GM12892 (cell line): ENCODE measurements at places on chromosomes 5 and 9.

DNA sequence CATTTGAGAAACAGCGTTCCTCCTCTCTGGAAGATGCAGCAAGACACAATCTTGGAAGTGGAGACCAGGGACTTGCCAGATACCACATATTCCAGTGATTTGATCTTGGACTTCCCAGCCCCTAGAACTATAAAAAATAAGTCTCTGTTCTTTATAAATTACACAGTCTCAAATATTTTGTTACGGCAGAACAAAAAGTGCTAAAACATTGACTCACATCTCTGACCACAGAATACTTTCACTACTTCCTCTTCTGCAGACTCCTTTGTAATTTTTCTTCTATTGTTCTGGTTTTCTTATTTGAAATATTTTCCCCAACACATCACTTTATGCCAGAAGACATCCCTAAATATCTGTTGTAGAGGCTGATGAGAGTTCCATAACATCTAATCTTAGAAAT, 706.1 kb upstream of the CDH18 start:
- no peak for DNase-seq

DNA sequence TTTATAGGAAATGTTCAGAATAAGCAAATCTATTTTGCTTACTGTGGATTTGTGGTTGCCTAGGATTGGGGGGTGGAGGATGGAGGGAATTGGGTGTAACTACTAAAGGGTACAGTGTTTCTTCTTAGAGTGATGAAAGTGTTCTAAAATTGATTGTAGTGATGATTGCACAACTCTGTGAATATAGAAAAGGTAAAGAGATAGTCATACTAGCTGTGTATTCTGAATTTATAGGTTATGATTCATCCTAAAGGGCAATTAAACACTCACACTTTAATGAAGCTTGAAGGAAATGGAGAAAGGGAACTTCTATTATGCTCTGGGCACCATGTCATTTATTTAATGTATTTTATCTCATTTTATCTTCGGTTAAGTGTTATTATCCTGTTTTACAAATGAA, 9.9 kb downstream of the TXNDC8 start:
- DNase-seq: no peak

- no peak for DNase-seq
These were observed 252.8 kb downstream of the PLK2 start for GRCh38 chr5:58207076-58207475.

- no peak for DNase-seq
These were observed 16.0 kb upstream of the JADE2 start for GRCh38 chr5:134509308-134510040.

GRCh38 chr9:96719521-96719920, 58.4 kb downstream of the ZNF510 start:
- DNase-seq: no peak

GRCh38 chr5:53994148-53994547, 316.2 kb downstream of the ARL15 start:
- no peak for DNase-seq

- peak; percentile 65 for DNase-seq
These were observed 114.5 kb upstream of the LMX1B start for GRCh38 chr9:126499005-126499910.

GRCh38 chr5:157734436-157734835, 3.2 kb downstream of the THG1L start:
- no peak for DNase-seq

DNA sequence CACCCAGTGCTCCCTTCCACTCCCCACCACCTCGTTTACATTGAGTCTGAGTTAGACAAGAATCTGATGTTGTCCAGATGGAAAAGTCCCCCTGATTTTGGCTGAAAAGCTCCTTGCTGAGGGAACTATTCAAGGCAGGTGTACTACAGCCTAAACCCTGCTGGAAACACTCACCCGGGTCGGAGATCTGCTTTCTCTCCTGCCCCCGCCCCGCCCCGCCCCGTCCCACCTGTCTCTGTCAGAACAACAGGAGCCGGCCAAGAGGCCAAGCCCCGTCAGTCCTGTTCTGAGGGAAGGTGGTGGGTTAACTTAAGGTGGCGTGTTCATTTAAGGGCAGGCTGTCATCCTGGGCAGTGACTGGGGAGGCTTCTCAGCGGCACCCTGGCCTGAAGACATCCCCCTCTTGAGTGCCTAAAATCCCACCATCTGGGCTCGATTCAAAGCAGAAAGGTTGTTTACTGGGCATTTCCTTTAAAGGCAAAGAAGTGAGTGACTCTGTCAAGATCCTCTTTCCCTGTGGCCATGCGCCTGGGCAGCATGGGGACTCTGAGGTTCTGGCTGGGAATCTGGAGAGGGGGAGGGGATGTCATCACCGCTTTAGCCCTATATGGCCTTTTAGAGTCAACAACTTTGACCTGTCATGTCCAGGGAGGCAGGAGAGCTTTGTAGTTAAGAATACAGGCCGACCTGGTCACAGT, 71.1 kb upstream of the NEURL1B start:
- DNase-seq: no peak

GRCh38 chr5:150465927-150466326, 16.4 kb upstream of the RPS14 start:
- DNase-seq: no peak

GRCh38 chr5:11672385-11673085, 231.7 kb downstream of the CTNND2 start:
- DNase-seq: no peak

GRCh38 chr5:147208134-147208533, 26.7 kb upstream of the STK32A start:
- DNase-seq: no peak
